ENCODE measurements at places on chromosomes 6 and 20.
A peak's percentile ranks its signal among the peaks of the same experiment; 100 is the strongest.

GRCh38 chr6:133512410-133513016 lies 271.4 kb downstream of the EYA4 start:
- peak; percentile 73 for DNase-seq

DNA sequence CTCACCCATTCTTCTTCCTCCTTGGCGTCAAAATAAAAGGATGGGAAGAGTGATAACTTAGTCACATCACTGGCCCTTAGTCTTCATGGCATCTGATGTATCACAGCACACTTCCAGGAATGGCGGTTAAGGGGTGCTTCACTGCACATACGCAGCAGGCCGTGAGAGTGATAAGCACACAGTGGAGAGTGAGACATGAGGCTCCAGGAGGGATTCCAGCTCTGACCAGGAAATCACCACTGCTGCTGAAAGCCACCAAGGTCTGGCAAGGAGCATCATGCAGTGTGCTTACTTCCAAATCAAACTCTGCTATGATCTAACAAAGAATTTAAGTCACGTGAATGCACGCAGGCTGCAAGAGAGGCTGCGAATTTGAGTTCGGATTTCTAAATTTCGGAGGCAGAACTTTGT lies 62.4 kb downstream of the ARID1B start:
- peak; percentile 75 for DNase-seq

DNA sequence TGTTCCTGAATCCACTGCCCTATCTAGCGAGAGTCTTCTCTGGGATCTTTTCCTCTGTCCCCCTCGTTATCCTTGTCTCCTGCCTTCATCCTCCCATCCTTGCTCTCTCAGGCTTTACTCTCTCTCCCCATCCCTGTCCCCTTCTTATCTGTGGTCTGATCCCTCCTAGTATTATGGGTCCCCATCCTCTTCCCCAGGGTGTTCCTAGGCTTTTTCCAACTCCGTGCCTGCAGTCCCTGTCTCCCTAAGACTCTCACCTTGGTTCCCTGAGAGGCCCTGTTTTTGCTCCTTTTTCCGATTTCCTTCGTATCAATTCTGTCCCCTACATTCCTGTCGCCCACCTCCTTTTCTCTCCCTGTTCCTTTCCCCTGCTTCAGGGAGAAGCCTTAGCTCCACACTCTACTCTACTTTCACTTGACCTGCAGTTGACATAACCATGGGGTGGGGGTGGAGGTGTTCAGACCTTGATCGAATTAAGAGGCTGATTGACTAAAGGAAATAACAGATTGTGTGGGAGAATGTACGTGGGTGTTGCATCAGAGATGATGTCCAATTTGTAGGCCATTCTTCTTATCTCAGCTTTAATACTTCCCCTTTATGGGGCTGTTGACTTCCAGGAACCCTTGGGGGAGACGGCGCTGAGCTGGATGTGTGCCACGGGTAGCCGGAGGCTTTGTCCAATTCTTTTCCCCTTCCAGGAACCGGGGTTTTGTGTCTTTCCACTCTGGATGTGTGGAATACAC lies 905 bp downstream of the PPARD start:
- peak; percentile 85 for DNase-seq

GRCh38 chr20:16474363-16474762 lies 98.9 kb downstream of the KIF16B start:
- no peak for DNase-seq

- DNase-seq = no peak
These were observed 295.7 kb downstream of the C6orf118 start for GRCh38 chr6:165013701-165014100.

DNA sequence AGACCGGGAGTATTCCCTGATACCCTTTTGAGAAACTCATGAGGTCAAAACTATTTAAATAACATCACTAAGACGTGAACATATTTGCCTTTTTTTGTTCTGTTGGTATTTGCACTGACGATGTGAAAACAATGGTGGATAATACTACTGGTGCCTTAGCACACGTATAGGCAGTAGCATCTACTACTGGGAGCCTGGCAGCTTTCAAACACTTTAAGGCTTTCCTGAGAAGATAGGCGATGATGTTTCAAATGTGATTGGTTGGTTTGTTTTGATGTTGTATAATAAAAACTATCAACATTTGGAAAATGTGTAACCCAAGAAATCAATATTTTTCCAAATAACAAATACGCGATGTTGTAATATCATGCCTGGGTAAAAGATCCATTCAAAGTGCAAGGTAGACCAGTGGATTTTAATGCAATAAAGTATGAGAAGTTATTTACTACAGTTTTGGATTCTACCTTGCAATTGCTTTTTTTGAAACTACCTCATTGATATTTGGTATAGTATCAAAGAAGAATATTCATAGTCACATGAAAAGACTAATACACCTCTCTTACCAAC lies 166.2 kb downstream of the FRK start:
- no peak for DNase-seq

DNA sequence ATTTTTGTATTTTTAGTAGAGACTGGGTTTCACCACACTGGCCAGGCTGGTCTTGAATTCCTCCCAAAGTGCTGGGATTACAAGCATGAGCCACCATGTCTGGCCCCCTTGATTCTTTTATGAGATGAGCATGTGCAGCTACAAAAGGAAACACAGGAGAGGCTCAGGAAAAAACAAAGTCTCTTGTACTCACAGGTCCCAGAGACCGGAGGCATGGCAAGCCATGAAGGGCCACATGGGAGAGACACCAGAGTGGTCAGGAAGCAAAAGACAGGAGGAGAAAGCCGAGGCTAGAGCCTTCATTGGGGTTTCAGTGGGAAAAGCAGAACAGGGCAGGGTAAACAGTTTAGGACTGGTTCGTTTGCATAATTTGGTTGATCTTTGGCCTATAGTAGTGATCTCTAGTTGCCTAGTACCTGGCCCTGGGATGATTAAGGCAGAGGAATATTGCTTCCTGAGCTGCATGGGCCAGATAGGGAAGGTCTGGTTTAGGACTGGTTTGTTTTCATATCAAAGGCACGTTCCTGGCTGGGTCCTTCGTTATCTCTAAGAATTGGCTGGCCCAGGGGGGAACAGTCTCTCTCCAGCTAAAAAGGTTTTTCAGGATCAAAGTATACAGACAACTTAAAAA lies 48.2 kb upstream of the PRND start:
- no peak for DNase-seq

GRCh38 chr20:7702141-7702540 lies 238.1 kb downstream of the HAO1 start:
- peak; percentile 33 for DNase-seq

GRCh38 chr6:163589387-163589786 lies 174.9 kb downstream of the QKI start:
- DNase-seq = no peak

- no peak for DNase-seq
These were observed 221.5 kb downstream of the PREX1 start for GRCh38 chr20:48606172-48606840.

DNA sequence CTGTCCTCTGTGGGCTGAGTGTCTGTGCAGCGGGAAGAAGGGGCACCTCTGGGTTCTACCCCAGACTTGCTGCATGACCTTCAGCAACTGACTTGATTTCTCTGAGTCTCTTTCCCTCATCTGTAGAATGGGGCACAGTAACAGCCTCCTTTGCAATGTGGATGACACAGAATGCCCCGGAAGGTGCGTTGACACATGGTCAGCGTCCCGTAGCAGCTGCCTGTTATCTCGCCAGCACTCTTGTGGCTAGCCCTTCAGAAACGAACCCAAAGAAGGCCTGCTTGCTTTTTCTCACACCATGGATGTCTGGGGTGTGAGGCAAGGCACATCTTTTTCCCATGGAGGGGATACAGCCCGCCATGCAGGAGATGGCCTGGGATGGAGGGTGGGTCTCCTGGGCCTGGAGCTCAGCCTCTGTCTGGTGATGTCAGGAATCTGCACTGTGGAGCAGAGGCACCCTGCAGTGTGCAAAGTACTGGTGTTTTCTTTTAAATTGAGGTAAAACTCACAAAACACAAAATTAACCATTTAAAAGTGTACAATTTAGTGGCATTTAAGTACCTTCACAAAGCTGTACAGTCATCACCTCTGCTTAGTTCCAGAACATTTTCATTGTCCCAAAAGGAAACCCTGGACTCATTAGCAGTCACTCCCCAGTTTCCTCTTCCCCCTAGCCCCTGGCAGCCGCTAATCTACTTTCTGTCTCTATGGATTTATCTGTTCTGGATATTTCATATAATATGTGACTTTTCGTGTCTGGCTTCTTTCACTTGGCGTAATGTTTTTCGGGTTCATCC lies 59.8 kb upstream of the FAM83D start:
- no peak for DNase-seq

GRCh38 chr20:35287509-35288324 lies 3.1 kb upstream of the EIF6 start:
- no peak for DNase-seq

DNA sequence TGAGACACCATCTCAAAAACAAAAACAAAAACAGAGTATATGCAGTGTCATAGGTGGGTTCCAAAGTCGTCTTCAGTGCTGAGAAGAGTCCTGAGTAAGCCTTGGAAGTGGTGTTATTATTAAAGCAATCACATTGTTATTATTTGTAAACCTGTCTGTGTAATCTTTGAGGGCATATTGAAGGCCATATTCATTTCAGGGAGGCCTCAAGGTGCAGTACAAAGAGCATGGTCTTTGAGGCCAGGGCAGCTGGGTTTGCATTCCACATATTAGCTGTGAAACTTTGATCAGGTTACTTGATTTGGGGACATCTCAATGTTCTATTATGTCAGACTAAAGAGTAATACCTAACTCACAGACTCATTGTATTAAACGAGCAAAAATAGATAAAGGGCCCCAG lies 139.3 kb upstream of the SOX4 start:
- no peak for DNase-seq

- DNase-seq = peak; percentile 66
These were observed 99.6 kb upstream of the TMEM170B start for GRCh38 chr6:11437824-11438459.

DNA sequence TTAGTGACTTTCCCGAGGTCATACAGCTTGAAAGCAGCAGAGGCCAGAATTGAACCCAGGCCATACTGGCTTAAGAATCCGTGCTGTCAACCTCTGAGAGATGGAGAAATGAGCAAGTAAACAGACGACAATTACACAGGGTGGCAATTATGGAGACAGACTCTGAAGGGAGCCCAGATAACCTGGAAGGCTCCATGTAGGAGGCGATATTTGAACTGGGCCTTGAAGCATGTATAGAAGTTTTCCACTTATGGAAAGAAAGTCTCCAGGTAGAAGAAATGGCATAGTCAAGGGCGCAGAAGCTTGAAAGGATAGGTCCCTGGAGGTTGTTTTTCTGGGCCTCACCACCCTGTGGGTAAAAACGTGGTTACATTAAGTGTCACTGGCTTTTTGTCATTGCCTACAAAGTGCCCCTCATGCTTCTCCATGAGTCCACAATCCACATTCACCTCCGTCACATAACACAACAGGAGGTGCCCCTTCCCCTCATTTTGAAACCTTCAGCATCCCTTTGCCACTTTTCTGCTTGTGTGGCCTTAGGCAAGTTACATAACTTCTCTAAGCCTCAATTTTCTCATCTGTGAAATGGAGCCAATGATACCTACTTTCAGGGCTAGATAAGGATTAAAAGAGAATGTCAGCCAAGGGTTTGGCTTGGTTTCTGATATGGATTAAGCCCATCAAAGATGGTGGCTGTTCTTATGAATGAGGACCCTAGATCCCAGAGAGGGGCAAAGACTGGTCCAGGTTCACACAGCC lies 5.9 kb upstream of the BPI start:
- DNase-seq = no peak

- no peak for DNase-seq
These were observed 511.8 kb upstream of the JARID2 start for GRCh38 chr6:14734052-14734415.

Measured in cardiac fibroblast (primary cell).